ENCODE measurements at places on chromosomes 6 and 20.

DNA sequence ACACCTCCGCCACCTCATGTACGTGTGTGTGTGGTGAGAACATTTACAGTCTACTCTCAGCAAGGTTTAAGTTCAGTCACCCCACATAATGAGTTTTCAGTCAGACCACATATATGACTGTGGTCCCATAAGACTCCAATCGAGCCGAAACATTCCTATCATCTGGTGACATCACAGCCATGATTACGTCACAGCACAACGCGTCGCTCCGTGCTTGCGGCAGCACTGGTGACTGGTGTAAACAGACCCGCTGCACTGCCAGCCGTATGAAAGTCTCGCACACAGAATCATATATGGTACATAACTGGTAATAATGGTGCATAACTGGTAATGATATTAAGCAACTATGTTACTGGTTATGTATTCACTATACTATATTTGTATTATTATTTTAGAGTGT, 150.7 kb downstream of the DLL1 start:
- no peak for DNase-seq

DNA sequence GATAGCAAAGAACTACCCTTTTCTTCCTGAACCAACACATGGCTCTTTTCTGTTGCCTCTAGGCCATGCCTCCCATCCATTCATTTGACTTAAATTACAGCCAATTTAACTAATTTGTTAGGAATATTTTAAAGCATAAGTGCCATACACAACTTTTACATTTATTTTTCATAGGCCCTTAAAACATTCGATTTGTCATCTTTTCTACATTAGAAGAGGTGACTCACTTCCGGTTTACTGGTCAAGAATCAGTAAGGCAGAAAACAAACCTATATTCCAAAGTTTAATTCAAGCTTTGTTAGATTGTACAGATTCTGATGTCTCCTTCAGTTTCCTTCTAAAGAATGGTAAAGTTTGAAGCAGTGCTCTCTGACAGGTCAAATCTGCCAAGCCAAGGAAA, 344.3 kb downstream of the SAMD5 start:
- no peak for DNase-seq

- DNase-seq, result no peak
Observed at GRCh38 chr6:168418711-168419121, 22.3 kb upstream of the SMOC2 start.

DNA sequence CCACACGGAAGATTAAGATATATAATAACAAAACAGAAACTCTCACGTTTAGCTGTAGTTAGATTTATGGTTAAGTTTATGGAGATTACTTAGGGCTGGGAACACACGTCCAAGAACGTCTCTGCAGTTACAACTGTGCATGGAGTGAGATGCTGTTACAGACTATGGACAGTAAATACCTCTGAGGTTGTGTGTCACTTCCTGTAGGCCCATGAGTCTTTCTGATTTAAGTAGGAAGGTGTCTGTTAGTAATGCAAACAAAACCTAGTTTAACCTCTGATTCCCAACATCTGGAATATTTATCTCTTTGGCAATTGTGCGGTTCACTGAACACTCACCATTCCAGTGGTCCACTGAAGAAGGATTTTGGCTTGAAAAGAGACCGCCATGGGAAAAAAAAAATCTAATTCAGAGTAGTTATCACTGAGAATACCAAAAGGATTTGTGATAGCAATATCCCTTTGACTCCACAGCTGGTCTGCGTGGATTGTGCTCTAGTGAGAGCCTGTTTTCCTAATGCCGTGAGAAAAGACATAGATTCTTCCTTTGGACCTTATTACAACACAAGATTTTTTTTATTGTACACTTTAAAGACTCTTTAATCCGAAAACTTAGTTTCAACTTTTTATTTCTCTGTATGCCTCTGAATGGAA, 478.2 kb upstream of the CITED2 start:
- no peak for DNase-seq

GRCh38 chr6:139888681-139889122, 514.3 kb upstream of the CITED2 start:
- no peak for DNase-seq

- DNase-seq, result peak; percentile 87
Observed at GRCh38 chr6:24581084-24581669, 64.8 kb downstream of the KIAA0319 start.

- DNase-seq, result no peak
Observed at GRCh38 chr6:96723362-96723761, 113.9 kb downstream of the GPR63 start.

DNA sequence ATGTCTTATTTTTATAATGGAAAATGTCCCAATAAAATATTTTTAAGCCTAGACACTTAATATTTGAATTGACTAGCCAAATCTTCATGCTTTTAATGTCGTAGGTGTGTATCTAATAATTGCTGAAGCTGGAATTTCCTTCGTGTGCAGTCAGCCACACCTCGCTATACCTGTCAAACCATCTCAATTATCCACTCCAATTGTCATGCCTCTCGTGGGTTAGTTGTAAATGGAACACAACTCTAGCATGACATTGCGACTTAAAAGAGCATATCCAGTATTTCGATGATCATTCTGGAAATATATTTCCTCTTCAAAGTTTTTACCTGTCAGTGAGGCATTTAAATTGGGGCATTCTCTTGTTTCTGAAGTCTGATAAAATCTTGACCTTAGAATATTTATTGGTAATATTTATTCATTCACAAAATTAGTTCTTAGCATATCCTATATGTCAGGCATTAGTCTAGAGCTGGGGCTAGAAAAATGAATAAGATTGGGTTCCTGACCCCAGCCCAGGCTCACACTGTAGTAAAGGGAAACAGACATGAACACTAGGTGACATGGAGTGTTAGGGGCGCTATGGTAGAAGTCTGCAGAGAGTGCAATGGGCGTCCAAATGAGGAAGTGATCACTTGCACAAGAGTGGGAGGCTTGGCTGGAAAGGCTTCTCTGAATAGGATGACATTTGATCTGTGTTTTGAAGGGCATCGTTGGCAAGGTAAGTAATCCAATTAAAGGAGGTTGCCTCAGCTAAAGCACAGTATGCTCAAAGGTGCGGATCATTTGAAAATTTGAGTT, 11.0 kb upstream of the CFAP206 start:
- no peak for DNase-seq

DNA sequence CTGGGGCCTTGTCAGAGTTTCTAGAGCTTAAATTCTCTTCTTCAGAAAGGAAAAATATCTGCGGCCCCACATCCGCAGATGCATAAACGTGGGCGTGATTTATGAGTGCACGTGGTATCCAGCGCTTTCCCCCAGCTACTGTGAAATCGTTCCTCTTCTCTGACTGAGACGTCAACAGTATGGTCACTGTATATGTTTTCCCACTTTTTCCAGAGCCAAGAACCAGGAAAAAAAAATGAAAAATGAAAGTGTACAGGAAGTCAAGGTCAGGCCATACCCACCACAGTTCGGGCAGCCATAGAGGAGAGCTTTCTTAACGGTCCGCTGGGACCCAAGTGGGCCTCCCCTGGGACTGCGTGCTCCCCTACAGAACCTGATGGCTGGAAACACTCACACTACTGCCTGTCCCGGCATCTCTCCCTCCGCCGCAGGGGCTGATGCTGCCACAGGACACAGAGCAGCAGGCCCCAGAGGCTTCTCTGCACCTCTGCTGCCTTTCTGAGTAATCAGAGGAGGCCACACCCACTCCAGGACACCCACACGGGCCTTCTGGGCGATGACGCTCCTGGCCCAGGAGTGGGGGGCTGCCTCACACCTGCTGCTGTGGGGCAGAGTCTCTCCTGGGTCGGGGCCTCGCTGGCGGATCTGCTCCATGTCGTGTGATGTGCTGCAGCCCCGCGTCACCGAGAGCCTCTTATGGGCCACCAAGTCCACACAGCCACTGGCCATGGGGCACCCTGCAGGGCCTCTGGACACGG, 16.4 kb upstream of the STX16 start:
- peak; percentile 18 for DNase-seq

- no peak for DNase-seq
Observed at GRCh38 chr20:37504404-37505096, 16.5 kb upstream of the NNAT start.

DNA sequence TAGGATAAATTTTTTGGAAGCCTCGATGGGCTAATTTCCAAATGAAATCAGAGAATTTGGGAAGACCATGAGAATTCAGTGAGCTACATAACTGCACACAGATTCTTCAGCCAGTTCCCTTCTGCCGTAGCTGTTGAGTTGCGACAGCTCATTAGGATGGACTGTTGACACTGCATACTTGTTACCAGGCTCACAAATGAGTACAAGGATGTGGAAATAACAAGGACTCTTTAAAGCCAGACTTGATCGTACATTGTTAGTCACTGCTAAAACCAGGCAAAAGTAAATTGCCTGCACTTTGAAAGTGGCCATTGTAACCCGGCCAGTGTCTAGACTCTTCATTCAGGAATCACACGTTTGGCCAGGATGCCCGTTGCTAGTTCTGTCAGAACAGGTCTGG, 37.0 kb downstream of the NDUFAF5 start:
- no peak for DNase-seq

GRCh38 chr6:109304284-109305015, 77.8 kb downstream of the CD164 start:
- no peak for DNase-seq

GRCh38 chr20:36248836-36249235, 12.6 kb downstream of the AAR2 start:
- no peak for DNase-seq

- DNase-seq, result no peak
Observed at GRCh38 chr6:95802978-95803377, 212.8 kb upstream of the FUT9 start.

DNA sequence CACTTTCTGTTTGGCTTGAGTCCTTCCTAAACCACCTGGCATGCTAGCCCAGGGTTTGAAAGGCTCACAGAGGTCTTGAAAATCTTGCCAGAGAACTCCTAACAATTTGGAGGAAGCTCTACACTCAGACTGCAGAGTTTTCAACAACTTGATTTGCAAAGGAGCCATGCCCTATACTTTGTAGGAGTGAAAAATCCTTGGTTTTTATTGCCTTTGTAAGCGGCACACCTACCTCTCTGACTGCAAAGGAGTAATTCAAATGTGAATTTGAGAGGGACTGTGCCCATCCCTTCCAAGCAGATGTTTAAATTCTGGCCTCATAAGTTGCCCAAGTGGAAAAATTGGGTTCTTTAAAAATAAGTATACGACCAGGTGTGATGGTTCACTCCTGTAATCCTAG, 41.5 kb downstream of the SLC2A12 start:
- no peak for DNase-seq

DNA sequence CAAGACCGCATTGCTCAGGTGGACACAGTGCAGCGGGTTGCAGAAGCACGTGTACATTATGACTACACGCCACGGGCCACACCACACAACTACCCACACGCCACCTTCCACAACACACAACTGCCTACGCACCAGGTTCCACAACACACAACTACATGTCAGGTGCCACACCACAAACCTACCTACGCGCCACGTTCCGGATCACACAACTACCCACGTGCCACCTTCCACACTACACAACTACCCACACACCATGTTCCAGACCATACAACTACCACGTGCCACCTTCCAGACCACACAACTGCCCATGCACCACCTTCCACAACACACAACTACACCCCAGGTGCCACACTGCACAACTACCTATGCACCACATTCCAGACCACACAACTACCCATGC, 20.5 kb downstream of the THBS2 start:
- no peak for DNase-seq

DNA sequence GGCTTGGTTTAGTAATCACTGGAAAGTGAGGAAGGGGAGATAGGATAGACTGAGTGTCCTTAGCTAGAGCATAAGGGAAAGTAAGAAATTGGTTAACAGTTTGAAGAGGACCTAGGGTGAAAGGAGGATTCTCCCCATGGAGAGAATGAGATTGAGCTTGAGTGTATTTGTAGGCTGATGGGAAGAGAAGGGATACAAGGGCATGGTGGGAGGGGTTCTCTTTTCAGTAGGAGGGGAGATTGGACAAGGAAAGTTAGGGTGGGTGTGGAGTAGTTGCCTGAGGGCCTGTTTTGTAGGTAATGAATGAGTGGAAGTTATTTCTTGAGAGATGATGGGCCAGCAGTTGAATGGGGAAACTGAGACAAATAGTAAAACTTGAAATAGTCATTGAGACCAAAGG, 1.9 kb downstream of the TRMT11 start:
- no peak for DNase-seq

DNA sequence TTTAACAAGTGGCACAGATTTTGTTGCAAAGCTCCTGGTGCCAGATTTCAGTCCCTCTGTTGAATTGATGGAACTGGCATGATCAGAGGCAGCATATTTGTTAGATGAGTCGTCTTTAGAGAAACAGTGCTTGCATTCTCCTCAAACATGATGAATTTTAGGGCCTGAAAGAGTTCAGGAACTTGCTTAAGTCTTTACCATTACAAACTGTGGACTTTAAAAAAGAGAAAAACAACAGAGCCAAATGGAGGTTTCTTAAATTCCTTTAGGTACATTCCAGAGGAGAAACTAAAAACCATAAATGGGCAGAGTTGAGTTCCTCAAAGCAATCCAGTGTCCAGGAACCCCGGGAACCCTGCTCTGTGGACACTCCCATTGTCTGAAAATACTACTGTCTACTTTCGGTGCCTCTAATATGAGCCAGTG, 2.5 kb downstream of the GTF2H5 start:
- no peak for DNase-seq
